Activated CD4-positive, alpha-beta T cell treated with anti-CD3 and anti-CD28 coated beads, Interleukin-2, amount 50 U/mL, for 1 hour (primary cell): ENCODE measurements at places on chromosomes 7 and 10.

GRCh38 chr10:130369645-130370381 is 233.6 kb downstream of the GLRX3 start:
- DNase-seq: no peak

DNA sequence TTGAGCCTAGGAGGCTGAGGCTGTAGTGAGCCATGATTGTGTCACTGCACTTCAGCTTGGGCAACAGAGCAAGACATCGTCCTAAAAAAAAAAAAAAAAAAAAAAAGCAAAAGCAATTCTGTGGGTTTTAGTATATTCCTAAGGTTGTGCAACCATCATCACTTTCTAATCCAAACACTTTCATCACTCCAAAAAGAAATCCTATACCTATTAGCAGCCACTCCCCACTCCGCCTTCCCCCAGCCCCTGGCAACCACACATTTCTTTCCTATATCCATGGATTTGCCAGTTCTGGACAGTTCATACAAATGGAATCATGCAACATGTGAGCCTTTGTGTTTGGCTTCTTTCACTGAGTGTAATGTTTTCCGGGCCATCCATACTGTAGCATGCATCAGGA is 20.4 kb downstream of the ZAN start:
- DNase-seq: no peak

DNA sequence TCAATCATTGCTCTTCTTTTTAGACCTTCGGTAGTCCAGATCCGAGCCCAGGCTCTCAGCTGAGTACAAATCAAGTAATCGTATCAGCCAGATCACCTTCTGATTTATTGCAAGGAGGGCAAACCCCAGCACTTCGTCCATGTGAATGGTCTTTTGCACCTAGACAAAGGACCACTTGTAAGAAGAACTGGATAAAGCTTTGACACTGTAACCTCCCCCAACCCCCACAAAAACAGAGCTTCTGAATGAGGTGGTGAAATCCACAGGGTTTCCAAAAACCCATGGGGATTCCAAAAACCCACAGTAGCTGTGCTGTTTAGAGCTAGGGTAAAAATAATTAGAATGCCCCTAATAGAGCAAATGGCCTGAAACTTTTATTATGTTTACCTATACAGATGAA is 148.8 kb upstream of the ODAD2 start:
- no peak for DNase-seq

- DNase-seq: no peak
Measured at GRCh38 chr10:95756041-95756761, at the start of gene ENTPD1. Gene ENTPD1 (plus strand): TSS chr10:95756163. CDS start chr10:95756240, 77 bp downstream.

DNA sequence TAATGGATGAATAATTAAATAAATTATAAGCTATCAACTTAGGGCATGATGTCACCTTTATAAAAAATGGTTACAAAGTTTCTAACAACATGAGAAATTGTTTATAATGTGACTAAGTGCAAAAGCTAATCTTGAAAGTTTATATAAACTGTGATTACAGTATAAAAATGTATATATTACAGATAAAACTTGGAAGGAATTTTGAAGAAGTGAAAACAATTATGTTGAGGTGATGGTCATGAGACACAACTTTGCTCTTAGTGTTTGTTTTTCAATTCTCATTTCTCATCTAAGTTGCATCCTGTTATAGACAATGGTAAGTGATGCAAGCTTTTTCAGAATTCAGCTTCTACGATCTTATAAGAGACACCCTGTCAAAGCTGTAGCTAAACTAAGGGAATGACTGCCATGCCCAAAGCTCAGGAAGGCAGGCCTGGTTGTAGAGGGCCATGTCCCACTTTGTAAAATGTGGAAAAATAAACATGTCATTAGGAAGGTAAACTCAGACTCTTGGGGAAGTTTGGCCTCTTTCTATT is 23.9 kb downstream of the MACC1 start:
- no peak for DNase-seq

DNA sequence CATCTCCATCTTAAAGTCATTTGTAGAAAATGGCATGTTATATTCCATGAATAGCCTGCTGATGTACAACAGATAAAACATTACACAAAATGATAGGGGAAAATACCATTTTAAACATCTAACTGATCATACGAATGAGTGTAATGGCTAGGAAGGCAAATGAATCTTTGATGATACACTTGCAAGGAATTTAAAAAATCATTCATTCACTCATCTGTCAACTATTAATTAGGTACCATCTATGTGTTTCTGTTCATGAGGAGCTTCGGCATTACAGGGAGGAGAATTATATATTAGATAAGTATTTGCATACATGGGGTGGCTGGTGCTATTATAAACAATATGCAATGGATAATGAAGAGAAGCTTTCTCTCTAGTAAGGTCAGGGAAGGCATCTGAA is 183.7 kb downstream of the CACNB2 start:
- no peak for DNase-seq

- DNase-seq: no peak
Measured at GRCh38 chr10:52810761-52811160, 38.2 kb upstream of the MBL2 start.

GRCh38 chr10:19347621-19348020 is 299.0 kb downstream of the MALRD1 start:
- no peak for DNase-seq

DNA sequence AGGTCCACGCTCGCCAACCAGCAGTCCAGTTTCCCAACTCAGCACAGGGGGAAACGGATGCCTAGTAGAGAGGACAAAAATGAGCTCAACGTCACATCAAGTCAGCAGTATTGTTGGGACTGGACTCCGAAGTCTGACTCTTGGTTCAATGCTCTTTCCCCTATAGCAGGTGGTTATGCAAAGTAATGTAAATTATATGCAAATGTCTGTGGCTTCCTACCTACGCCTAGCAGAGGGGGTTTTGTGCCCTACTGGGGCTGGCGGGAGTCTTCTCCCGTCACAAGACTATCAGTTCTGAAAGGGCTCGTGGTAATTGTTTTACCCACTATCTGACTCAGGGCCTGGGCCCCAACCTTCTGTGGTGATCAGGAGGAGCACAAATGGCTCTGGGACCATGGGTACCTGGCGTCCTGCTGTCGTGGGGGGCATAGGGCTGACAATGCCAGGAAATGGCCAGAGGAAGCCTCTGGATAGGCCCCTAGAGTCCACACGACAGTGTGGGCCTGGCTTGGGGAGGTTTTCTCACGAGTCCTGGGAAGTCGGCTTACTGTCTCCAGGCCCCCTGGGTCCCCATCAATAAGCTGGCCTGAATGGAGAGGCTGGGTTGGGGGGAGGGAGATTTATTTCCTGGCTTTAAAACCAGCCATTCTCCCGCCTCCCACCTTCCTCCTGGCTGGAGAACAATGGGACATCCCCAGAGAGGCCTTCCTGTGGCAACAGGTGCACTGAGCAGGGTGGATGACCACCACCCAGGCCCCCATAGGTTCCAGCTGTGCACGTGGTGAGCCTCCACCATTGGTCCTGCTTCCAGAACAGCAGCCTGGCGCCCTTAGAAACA is 41.8 kb downstream of the UNC5B start:
- no peak for DNase-seq

GRCh38 chr7:30251708-30252329 is 32.6 kb upstream of the ZNRF2 start:
- DNase-seq: no peak

DNA sequence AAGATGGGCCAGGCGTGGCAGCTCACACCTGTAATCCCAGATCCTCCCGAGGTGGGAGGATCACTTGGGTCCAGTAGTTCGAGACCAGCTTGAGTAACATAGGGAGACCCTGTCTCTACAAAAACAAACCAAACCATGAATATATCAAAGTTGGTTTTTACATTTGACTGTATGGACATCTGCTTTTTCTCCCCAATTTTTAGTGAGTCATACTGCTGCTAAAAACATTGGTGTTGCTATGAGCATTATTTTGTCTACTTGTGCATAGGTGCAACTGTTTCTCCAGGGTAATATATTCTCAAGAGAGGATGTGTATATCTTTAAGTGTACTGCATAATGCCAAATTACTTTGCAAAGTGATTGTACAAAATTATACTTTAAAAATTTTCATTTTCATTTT is 769 bp upstream of the TMEM248 start:
- DNase-seq: no peak

DNA sequence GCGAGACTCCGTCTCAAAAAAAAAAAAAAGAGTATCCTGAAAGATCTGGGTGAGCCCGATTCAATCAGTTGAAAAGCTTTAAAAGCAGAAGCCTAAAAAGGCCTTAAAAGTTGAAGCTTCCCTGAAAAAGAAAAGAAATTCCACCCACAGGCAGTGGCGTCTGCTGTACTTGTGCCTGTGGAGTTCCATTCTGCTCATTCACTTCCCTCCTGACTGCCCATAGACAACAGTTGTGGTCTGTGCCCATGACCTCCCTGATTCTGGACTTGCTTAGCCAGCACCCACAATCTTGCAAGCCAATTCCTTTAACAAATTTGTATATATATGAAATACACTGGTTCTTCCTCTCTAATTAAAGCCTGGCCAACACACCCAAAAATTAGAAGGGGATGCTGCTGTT is 141.7 kb downstream of the DLG5 start:
- no peak for DNase-seq

- no peak for DNase-seq
Measured at GRCh38 chr10:77111611-77112550, 525.7 kb downstream of the KCNMA1 start.
